ENCODE measurements at places on chromosomes 11 and 22.

- no peak for DNase-seq
Measured at GRCh38 chr11:31798554-31799434, 12.3 kb downstream of the PAX6 start.

- peak; percentile 64 for DNase-seq
Measured at GRCh38 chr22:24503137-24503842, 8.2 kb downstream of the UPB1 start.

GRCh38 chr11:120956710-120957495 lies 67.0 kb upstream of the TBCEL start:
- no peak for DNase-seq

DNA sequence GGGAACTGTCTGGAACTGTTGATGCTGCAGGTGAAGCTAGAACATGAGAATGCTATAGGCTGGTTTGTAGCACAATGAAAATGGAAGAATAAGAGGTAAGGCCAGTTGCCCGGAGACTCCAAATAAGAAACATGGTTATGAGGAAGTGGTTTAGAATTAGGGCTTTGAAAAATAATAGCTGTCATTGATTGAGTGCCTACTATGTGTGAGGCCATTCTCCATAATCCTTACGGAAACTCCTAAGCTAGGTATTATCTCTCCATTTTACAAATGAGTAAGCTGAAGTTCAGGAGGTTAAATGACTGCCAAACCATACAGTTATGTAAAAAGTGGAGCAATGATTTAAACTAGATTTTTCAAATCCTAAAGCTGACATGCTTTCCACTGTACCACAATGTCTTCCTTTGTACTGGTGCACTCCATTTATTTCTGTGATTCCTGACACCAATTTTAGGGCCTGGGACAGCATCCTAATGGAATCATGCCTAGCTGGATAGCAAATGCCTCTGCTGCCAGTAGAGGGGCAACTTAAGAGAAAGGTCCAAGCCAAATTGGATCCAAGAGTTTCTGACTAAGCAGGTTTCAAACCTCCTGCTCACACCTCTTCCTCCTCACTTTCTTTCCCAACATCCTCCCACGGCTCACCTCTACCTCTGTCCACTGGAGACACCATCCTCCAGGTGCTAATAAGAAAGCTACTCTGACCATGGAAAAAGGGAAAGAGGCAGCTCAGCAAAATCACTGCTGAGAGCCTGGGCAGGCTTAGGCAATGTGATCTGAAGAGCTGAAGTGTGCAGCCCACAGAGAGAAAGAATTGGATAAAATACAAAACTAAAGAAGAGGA lies 46.9 kb upstream of the PICALM start:
- DNase-seq: no peak

Measured in HT1080 (cell line).